ENCODE measurements at places on chromosomes 1 and 21. TPM values are rescaled to one million over a fixed set of nuclear protein-coding genes. Genes with fewer than 3 reads are reported as not detected.

GRCh38 chr1:183096894-183097293, 73.7 kb downstream of the LAMC1 start:
- peaks cover 9% of the 10 kb centered on the region for H3K36me3 ChIP-seq
- peak; percentile 53 for DNase-seq
- no peaks in the 10 kb centered on the region for H3K27me3 ChIP-seq

- no peaks in the 10 kb centered on the region for H3K36me3 ChIP-seq
- no peak for DNase-seq
- H3K27ac ChIP-seq: no peak overlapping the region
- H3K4me3 ChIP-seq: no peak overlapping the region
- no peaks in the 10 kb centered on the region for H3K27me3 ChIP-seq
These were observed 488.2 kb downstream of the OMA1 start for GRCh38 chr1:58058323-58058722.

- peak overlapping the region; percentile 94 for H3K4me3 ChIP-seq
- H3K4me1 ChIP-seq: peaks cover 5% of the 10 kb centered on the region
- DNase-seq: no peak
- no peak overlapping the region for H3K27ac ChIP-seq
These were observed 310 bp upstream of the SSR2 start for GRCh38 chr1:156021093-156021428.

Gene STUM
- total RNA-seq: not detected

Gene AMY1B
- total RNA-seq: not detected

Gene AQP10
- total RNA-seq: not detected

Gene TENT5C
- total RNA-seq: 0.77 TPM

Data from astrocyte (in vitro differentiated cells and primary cell).